ENCODE measurements at places on chromosomes 2 and 18. TPM values are rescaled to one million over a fixed set of nuclear protein-coding genes. Genes with fewer than 3 reads are reported as not detected.

CNDP1 gene
- total RNA-seq: not detected

DNA sequence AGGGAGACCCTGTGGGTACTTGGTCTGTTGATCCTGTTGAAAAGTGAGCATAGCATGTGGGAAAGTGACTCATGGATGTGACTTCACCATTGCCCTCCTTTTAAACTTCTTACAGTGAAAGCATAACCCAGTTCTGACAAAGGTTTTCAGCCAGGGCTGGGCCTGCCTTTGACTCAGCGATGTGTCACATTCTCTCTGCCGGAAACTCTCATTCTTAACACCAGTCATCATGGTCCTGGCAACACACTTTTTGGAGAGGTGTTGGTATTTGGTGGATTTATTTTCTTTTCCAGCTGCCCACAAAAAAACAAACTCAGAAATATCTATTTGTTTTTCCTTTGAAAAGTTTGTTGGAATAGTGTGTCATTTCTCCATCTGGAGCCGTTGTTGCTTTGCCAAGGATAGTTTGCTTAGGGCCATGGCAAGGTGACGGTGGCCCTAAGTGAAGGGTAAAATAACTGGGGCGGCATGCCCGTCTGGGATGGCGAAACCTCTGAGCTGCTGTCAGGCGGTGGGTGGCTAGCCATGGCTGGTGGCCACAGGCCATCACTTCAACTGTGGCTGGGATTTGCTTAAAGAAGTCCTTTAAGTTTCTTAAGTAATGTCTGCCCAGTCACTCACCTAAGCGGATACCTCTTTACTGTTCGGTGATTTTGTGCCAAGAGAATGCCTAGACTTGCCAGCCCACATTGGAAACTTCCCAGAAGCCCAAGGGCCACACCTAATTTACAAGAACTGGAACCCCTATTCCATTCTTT, 123.3 kb downstream of the LTBP1 start:
- H3K27me3 ChIP-seq: no peaks in the 10 kb centered on the region
- H3K27ac ChIP-seq: peak overlapping the region; percentile 65
- H3K4me3 ChIP-seq: no peak overlapping the region
- no peaks in the 10 kb centered on the region for H3K36me3 ChIP-seq
- no peaks in the 10 kb centered on the region for H3K4me1 ChIP-seq
- DNase-seq: peak; percentile 62

- H3K27ac ChIP-seq: no peak overlapping the region
- no peaks in the 10 kb centered on the region for H3K27me3 ChIP-seq
- H3K4me3 ChIP-seq: no peak overlapping the region
Observed at GRCh38 chr2:75065402-75066008, 107.1 kb downstream of the POLE4 start.

- no peak overlapping the region for H3K27ac ChIP-seq
- H3K27me3 ChIP-seq: no peaks in the 10 kb centered on the region
- no peak overlapping the region for H3K4me3 ChIP-seq
- no peak for DNase-seq
- no peaks in the 10 kb centered on the region for H3K36me3 ChIP-seq
Observed at GRCh38 chr2:128519517-128520215, 201.0 kb upstream of the HS6ST1 start.
